Mesothelial cell of epicardium (in vitro differentiated cells): ENCODE measurements at places on chromosomes 12 and 14. TPM values are rescaled to one million over a fixed set of nuclear protein-coding genes. Genes with fewer than 3 reads are reported as not detected.

PPP1R1A gene
- 0.54 to 1.0 TPM (median 0.76 TPM) in 3 replicates for total RNA-seq

GDF3 gene
- total RNA-seq = not detected in 3 replicates

SLC22A17 gene
- 47.7 to 50.5 TPM (median 49.0 TPM) in 3 replicates for total RNA-seq

DNA sequence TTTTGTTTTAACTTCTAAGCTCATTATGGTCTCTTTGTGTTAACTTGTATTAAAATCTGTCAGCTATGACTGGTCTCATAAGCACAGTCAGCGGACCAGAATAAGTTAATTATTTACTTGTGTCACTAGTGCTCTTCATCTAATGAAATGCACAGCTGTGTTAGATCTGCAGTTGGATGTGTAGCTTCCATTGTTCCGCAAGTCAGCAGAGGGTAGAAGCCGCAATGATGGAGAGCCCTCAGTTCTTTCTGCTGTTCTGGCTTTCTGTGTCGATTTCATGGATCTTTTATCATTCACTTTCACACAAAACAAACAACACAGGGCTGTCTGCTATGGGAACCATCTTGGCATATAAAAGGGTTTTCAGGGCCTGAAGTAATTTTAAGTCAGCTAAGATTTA is 89.3 kb upstream of the RFX4 start:
- no peak overlapping the region for H3K27ac ChIP-seq
- H3K27me3 ChIP-seq = no peaks in the 10 kb centered on the region
- no peak overlapping the region for H3K4me3 ChIP-seq
- no peak for DNase-seq
- H3K4me1 ChIP-seq = peaks cover 2% of the 10 kb centered on the region
- H3K36me3 ChIP-seq = peaks cover 12% of the 10 kb centered on the region

GRCh38 chr12:92470608-92471021 is 232.2 kb upstream of the PLEKHG7 start:
- DNase-seq = no peak
- H3K27me3 ChIP-seq = no peaks in the 10 kb centered on the region
- peaks cover 51% of the 10 kb centered on the region for H3K4me1 ChIP-seq
- no peak overlapping the region for H3K4me3 ChIP-seq
- no peak overlapping the region for H3K27ac ChIP-seq

- H3K4me1 ChIP-seq = peaks cover 25% of the 10 kb centered on the region
- H3K27me3 ChIP-seq = peaks cover 12% of the 10 kb centered on the region
- peak overlapping the region; percentile 74 for H3K4me3 ChIP-seq
- no peaks in the 10 kb centered on the region for H3K36me3 ChIP-seq
- DNase-seq = peak; percentile 65
- peak overlapping the region; percentile 95 for H3K27ac ChIP-seq
Measured at GRCh38 chr14:104800015-104800770, 708 bp upstream of the ZBTB42 start.

GRCh38 chr12:92703786-92704185 is 997 bp downstream of the PLEKHG7 start:
- H3K27me3 ChIP-seq = no peaks in the 10 kb centered on the region
- no peak overlapping the region for H3K27ac ChIP-seq
- H3K36me3 ChIP-seq = no peaks in the 10 kb centered on the region
- no peak overlapping the region for H3K4me3 ChIP-seq
- no peak for DNase-seq

DNA sequence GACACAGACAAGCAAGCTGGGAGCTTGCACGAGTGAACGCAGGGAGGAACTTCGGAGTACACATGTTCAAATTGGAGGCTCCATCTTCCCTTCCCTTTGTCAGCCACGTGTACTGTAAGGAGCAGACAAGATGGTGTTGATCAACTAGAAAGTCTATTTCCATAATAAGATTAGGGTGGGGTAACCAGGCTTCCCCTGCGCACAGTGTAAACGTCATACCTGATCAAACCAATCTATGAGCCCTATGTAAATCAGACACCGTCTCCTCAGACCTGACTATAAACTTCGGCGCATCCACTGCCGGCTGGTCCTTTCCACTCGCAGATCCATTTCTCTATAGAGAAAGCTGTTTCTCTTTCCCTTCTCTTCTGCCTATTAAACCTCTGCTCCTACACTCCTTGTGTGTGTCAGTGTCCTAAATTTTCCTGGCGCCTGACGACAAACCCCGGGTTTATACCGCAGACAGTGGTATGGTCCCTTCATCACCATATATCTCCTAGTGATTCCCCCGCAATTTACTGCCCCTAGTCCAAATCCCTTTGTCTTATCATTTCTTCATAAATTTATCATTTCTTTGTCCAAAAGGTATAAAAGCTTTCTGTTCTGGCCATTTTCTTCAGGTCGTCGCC is 7.5 kb upstream of the ETFBKMT start:
- no peak overlapping the region for H3K27ac ChIP-seq
- no peaks in the 10 kb centered on the region for H3K27me3 ChIP-seq
- H3K4me1 ChIP-seq = peaks cover 20% of the 10 kb centered on the region
- no peak overlapping the region for H3K4me3 ChIP-seq
- no peaks in the 10 kb centered on the region for H3K36me3 ChIP-seq

DNA sequence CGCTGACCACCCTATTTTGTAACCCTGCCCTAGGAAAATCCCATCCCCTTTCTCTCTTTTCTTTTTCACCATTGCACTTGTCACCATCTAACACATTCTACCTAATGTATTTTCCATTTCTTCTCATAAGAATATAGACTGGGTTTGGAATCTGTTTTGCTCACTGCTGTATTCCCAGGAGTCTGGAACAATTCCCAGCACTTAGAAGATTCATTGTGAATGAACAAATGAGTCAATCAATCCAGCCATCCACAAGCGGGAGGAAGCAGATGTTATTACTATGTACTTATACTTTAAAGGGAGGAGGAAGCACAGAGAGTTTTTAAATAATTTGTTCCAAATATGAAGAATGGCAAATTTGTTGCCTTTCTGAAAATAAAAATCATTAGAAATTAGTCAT is 142.1 kb downstream of the KIF21A start:
- H3K27ac ChIP-seq = no peak overlapping the region
- peaks cover 23% of the 10 kb centered on the region for H3K36me3 ChIP-seq
- no peak overlapping the region for H3K4me3 ChIP-seq
- DNase-seq = no peak
- no peaks in the 10 kb centered on the region for H3K4me1 ChIP-seq

DNA sequence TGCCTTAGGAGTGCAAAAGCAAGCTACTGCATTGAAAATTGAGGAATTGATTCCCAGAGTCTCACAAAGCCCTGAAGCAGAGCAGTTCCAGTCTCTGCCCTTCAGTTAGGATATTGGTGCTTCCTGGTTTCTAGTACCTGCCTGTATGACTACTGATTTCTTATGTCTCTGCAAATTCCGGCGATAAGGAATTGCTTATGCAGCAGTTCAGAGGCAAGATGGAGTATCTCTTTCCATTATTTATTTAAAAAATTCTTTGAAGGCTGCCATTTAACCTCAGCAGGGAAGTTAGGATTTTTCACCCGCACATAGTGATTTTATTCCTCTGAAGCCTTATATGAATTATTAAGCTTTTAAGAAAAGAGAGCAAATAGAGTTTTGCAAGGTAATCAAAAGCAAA is 184.9 kb upstream of the SSTR1 start:
- H3K27me3 ChIP-seq = no peaks in the 10 kb centered on the region
- no peak overlapping the region for H3K27ac ChIP-seq
- H3K4me3 ChIP-seq = no peak overlapping the region
- DNase-seq = no peak
- H3K4me1 ChIP-seq = peaks cover 17% of the 10 kb centered on the region

DNA sequence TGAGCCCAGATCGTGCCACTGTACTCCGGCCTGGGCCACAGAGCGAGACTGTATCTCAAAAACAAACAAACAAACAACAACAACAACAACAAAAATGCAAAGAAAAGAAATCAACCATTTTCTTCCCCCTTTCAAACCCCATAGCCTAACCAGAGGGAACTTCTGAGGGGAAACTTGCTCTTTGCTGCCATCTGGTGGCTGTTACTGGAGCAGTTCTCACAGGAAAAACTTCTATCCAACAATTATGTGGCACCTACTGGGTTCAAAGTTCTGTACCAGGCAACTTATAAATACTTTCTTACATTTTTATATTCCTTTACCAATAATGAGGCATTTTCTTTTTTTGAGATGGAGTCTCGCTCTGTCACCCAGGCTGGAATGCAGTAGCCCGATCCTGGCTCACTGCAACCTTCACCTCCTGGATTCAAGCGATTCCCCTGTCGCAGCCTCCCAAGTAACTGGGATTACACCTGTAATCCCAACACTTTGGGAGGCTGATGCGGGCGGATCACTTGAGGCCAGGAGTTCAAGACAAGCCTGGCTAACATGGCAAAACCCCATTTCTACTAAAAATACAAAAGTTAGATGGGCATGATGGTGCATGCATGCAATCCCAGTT is 50.9 kb upstream of the BICDL1 start:
- H3K27me3 ChIP-seq = peaks cover 7% of the 10 kb centered on the region
- H3K4me1 ChIP-seq = no peaks in the 10 kb centered on the region
- no peaks in the 10 kb centered on the region for H3K36me3 ChIP-seq
- H3K27ac ChIP-seq = no peak overlapping the region
- peak; percentile 36 for DNase-seq

GRCh38 chr14:73973497-73973896 is 23.4 kb downstream of the COQ6 start:
- DNase-seq = no peak
- peaks cover 12% of the 10 kb centered on the region for H3K36me3 ChIP-seq
- no peaks in the 10 kb centered on the region for H3K4me1 ChIP-seq
- H3K27ac ChIP-seq = no peak overlapping the region
- H3K4me3 ChIP-seq = no peak overlapping the region

DNA sequence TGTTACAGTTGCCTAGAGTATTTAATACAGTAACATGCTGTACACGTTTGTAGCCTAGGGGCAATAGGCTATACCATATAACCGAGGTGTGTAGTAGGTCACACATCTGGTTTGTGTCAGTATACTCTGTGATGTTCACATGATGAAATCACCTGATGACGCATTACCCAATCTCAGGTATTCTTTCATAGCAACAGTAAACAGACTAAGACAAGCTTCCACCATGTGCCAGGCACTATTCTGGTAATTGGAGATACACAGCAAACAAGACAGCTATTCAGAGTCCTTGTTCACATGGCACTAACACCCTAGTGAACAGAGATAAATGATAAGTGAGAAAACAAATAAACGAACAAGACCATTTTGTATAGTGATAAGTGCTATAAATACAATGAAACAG is 3.8 kb upstream of the PDE3A start:
- H3K4me3 ChIP-seq = no peak overlapping the region
- peaks cover 18% of the 10 kb centered on the region for H3K4me1 ChIP-seq
- H3K36me3 ChIP-seq = no peaks in the 10 kb centered on the region
- H3K27me3 ChIP-seq = peaks cover 9% of the 10 kb centered on the region
- no peak for DNase-seq
